Effector CD8-positive, alpha-beta T cell (primary cell): ENCODE measurements at places on chromosomes 4 and X.

DNA sequence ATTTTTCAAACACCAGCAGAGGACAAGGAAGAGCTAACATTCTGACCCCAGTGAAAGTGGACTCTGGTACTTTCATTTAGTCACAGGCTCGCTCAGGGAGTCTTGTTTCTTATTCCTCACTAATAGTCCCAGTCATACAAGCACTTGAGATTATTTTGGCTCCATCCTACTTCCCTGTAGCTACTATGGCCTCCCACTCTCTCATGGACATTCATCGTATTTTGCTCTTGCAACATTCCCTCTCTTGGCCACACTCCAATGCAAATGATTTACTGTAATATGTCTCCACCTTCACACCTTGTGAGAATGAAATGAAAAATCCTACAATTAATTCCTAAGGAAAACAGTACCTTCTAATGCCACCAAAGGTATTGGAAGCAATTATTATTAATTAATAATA, 21.3 kb downstream of the PLRG1 start:
- no peak for DNase-seq

DNA sequence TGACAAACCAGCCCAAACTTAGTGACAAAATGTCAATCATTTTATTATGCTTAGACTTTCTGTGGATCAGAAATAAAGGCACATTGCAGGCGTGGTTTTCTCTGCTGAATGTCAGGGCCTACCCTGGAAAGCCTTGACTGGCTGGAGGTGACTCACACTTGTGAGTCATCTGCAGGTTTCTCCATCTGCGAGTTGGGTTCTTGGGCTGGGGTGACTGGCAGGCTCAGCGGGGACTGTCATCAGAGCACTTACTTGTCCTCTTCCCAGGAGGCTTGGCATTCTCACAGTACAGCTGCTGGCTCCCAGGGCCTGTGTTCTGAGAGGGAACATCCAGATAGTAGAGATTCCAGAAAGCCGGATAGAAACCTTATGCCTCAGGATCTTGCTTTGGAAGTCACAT, 153.8 kb upstream of the AGA start:
- no peak for DNase-seq

DNA sequence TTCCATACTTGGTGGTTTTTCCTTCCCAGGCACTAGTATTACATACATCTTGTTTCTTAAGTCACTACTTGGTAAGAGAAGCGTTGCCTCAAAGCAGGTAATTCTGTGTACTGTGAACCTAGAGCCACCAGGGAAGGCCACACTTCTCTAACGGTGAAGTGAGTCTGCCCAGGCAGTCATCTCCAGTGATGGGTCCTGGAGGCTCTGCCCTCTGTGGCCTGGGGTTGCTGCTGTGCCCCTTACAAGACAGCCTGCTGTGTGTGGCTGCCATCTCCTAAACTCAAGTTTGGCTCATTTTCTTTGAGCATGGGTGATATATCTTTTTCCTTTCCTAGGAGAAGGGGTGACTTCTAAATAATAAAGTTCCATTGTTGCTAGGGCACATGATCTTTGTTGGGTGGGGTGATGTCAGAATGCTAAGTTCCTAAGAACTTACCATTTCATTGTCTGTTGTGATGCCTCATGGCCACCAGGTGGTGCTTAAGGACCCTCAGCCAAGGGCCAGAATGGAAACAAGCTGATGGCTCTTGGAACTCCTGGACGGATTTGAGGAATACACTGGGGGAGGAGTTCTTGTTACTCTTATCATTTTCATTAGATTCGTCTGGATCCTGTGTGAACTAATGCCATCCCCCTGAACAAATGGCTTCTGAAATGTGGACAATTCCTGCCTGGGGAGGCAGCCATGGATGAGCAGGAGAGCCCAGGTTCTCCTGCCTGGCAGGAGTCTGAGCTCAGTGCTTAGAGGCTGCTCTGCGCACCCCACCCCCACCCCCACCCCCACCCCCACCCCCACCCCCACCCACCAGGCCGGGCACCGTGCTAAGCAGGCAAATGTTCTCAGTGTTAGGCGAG, 41.1 kb upstream of the WDR1 start:
- peak; percentile 7 for DNase-seq

GRCh38 chr4:185192059-185192458, 11.7 kb downstream of the CFAP97 start:
- no peak for DNase-seq
